NCI-H446 (cell line): ENCODE measurements at places on chromosomes 3 and 15.

DNA sequence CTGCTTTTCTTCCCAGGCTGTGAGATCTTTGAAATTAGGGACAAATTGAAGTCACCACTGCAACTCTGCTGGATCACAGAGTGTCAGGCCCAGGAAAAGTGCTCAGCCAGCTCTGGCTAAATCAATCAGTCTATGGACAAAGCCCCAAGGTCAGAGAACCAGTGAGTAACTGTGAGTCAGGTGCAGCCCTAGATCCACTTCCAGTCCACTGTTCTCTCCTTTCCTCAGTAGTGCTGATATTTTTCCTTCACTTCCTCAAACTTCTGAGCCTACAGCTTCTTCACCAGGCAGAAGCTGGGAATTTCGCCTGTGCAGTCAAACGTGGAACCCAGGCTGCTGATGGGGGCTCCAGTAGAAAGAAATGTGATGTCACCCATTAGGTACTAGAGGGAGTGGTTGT lies 75.1 kb upstream of the TRIM42 start:
- DNase-seq = no peak

GRCh38 chr15:95825208-95825607 lies 505.3 kb upstream of the NR2F2 start:
- DNase-seq = no peak

DNA sequence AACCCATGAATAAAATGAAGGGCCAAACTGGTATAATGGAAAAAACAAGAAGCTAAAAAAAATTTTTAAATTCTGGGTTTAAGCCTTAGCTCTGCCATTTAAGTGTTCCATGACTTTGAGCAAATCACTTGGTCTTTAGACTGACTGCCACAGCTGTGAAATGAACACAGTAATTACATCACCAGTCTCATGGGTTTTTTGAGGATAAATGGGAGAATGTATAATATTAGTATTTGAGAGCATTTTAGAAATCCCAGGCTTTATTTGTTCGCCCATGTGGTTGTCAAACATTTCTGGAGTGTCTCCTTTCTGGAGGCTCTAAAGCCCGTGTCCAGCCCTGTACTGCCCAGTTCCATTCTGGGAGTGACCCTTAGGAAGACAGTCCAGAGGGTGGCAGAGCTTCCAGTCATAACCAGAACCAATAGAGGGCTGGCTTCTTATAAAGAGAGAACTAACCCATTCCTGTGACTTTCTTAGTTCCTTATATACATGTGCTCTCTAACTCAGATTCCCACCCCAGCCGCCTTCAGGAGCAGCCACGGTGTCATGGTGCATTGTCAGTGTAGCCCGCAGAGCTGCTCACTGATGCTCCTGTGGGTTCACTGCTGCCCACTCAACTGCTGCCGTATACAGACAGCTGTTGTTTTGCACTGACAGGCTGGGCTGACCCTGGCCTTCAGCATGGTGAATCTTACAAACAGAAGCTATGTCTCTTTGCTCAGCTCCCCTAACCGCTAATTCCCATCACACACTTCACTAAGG lies 44.7 kb downstream of the BOC start:
- DNase-seq = no peak

DNA sequence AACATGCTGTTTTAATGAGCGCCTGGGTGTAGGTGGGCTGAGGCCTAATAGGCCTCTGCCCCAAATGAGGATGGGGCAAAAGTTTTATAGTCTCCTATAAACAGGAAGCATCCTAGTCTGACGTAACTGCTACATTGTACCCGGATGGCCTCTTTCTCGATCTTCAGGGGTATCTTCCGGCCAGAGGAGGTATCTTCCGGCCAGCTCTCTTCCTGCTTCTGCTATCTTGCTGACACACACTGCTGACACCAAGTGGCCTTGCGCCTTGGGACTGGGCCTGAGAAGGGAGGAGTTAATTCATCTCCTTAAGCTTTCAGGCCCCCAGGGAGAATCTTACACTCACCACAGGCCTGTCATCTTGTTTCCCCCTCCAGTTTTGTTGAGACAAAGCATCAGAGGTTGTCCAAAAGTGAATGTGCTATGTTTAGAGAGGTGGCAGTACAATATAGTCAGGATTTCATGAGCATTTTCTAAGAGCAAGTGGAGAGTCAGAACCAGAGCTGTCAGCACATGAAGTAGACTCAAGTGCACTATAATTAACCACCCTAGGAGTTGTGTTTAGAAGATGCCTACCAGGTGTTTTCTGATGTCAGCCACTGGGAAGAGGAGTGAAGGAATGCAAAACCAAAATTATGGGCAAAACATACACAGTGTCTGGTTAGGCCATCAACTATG lies 15.6 kb upstream of the IGSF10 start:
- DNase-seq = no peak

GRCh38 chr3:100316641-100317069 lies 17.9 kb upstream of the NIT2 start:
- DNase-seq = peak; percentile 16

DNA sequence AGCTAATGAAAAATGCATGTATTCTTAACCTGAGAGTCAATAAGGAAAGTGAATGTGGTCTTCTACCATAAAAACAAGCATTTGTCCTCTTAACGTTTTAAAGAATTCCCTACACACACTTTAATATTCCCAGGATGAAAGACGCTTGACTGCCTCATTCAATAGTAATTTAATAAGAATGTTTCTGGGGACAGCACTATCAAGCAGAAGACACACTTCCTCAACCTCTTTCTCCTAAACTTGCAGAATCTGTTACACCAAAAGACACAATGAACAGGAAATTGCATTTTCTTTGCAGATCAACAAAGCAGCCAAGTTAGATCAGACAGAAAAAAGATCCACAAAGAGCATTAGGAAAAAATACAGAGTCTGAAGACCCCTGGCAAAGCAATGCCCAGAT lies 97.7 kb downstream of the PLCH1 start:
- no peak for DNase-seq

- DNase-seq = peak; percentile 49
Measured at GRCh38 chr3:99943931-99944761, 126.5 kb downstream of the CMSS1 start.

- no peak for DNase-seq
Measured at GRCh38 chr15:56982987-56983386, 64.5 kb downstream of the TCF12 start.

DNA sequence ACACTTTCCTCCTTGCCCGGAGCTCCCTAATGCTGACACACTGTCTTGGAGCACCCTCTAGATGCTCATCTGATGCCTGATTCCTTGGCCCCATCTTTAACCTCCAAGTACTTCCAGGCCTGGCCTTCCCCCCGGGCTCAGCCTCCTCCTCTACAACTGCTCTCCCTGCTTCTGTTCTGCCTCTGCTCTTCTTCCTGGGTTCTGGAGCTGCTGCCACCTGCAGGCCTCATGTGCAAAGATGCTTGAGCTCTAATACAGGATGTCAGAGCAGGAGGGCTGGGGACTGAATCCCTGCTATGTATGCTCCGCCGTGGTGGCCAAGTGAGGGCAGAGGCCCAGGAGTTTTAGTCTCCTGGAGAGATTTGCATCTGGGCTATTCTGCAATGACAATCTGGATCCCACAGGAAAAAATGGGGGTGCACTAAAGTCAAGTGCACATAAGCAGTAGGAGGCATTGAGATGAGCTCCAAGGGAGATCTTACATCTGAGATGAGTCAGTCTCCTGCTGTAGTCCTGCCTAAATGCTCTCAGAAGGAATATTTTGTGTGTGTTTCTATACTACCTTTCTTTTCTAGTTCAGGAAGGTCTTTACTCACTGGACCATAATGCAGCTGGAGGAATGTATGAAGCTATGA lies 296.3 kb downstream of the UACA start:
- no peak for DNase-seq

GRCh38 chr15:86829245-86829644 lies 749.6 kb downstream of the AGBL1 start:
- no peak for DNase-seq

DNA sequence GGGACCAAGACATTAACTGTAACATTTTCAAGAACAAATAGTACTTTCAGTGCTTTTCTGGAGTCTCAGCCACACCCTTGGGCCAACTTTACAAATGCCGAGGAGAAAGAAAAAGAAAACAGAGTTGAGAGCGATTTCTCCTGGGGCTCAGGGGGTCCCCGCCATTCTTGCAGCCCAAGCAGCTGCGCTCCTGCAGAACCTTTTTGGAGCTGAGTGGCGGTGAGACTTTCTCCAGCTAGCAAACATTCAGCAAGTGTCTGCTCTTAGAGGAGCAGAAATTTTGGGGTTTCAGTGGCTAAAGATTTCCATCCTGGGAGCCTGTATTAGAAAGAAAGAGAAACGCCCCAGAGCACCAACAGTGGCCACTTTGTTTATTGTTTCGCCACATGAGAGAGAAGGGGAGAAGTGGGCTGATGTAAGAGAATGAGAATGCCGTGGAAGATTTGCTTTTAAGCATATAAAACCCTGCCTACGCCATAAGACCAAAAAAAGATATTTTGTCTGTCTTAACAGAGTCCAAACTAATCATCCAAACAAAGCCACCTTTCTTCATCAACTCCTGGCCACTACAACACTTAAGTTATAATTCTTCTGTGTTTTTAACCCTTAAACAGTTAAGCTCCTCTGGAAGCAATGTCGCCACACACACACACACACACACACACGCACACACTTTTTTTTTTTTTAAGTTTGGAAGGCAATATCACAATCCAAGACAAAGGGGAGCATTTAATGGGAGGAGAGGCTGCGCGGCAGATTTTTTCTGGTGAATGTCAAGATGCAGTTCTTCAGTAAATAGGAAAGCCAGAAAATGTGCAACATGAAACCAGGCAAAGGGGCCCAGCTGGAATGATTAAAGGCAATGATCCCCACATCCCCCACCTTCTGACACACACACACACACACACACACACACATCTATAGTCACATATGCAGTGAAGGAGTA lies 19.2 kb downstream of the EID1 start:
- DNase-seq = no peak

GRCh38 chr3:125232401-125232800 lies 19.9 kb upstream of the SLC12A8 start:
- DNase-seq = no peak

GRCh38 chr3:66115858-66116654 lies 77.3 kb upstream of the MAGI1 start:
- no peak for DNase-seq

- DNase-seq = no peak
Measured at GRCh38 chr15:69755551-69756310, 303.1 kb downstream of the RPLP1 start.

DNA sequence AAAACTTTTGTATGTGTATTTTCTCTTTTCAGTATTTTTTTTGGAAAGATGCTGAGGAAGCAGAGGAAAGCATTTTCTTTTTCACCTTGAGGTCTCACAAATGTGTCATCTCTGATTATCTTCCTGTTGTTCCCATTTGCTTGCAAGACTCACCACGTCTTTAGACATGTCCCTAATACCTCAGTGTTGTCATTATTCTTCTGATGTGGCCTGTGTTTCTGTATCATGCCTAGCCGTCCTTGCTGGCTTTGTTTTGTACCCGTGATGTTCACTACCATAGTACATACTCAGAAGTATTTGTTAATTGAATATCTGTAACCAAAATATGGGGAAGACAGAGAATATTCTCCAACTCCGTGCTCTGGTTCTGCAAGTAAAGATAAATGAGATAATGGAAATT lies 5.0 kb upstream of the P2RY14 start:
- DNase-seq = no peak

- DNase-seq = no peak
Measured at GRCh38 chr3:103167850-103168249, 733.0 kb downstream of the ZPLD1 start.

- no peak for DNase-seq
Measured at GRCh38 chr15:32105258-32106241, 75.2 kb downstream of the CHRNA7 start.

DNA sequence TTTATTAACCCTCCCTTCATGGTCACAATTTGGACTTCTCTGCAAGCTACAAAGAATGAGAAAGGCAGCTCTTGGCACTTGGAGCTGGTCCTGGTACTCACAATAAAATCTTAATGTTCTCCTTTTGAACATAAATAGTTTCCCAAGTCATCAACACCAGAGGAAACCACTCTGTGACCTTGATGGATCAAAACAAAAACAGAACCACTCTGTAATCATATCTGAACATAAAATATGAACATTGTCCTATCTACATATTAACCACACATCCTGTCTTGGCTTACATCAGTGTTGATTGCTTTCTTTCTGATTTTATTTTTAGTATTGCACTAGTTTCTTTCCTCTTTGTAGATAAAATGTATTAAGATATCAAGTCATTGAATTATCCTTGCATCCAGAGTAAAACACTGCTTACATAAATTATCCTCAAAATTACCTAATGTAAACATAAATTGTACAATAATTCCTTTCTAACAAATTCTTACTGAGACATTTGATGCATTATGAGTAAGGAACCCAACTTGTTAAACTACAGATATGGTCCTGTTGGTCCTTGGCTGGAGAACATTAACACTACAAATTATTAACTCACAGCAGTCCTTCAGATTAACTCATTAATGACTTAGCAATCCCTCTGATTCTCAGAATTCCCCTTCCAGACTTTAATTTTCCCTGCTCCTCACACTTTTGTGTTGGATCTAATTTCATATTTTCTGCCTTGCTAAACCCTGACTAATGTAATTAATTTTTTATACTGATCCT lies 860.5 kb downstream of the DIPK2A start:
- no peak for DNase-seq

DNA sequence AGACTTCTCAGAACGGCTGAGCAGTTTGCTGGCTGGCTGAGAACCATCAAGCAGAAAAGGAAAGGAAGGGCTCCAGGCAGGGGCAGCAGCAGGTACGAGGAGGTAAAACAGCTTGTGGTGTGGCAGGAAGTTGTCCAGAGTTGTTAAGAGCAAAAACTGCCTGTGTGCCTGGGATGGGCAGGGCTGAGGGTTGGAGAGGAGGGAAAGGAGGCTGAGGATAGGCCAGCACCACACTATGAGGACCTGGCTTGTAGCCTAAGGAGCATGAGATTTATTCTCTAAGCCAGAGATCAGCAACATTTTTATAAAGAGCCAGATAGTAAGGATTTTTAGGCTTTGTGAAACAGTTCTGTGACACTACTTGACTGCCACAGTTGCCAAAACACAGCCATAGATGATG lies 8.0 kb downstream of the IGSF10 start:
- DNase-seq = no peak

DNA sequence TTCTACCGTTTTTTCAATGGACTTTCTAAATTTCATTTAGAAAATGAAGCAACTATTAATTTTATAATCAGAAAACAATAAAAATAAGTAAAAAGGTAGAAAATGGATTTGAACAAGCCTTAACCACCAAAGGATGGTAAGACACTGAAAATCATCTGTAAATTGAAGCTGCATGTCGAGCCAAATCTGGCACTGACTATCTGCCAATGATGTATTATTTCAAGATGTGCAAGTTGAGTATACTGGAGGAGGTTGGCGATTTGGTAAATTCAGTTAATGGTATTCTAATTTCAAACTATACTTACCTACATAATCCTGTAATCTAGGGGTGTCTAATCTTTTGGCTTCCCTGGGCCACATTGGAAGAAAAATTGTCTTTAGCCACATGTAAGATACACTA lies 93.5 kb downstream of the FMN1 start:
- no peak for DNase-seq

DNA sequence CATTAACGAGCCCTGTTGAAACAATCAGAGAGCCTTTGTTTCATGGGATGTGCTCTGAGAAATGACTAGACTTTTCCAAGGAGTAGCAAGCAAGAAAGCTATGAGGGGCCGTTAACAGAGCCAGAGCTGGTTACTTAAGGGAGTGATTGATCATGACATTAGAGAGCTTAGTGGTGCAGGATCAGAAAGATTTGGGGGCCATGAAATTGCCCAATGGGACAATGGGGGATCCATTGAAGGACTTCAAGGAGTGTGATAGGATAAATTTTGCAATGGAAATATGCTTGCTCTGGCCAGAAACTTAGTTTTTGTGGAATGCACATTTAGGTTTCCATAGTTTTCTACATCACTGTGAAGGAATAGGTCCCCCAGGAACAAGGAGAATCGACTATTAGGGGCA lies 45.6 kb downstream of the LRRC3B start:
- DNase-seq = no peak

- DNase-seq = no peak
Measured at GRCh38 chr15:71529361-71529760, 281.0 kb upstream of the NR2E3 start.
